ENCODE measurements at places on chromosomes 4 and X.

GRCh38 chr4:167183036-167183435, 51.3 kb downstream of the SPOCK3 start:
- DNase-seq = no peak

DNA sequence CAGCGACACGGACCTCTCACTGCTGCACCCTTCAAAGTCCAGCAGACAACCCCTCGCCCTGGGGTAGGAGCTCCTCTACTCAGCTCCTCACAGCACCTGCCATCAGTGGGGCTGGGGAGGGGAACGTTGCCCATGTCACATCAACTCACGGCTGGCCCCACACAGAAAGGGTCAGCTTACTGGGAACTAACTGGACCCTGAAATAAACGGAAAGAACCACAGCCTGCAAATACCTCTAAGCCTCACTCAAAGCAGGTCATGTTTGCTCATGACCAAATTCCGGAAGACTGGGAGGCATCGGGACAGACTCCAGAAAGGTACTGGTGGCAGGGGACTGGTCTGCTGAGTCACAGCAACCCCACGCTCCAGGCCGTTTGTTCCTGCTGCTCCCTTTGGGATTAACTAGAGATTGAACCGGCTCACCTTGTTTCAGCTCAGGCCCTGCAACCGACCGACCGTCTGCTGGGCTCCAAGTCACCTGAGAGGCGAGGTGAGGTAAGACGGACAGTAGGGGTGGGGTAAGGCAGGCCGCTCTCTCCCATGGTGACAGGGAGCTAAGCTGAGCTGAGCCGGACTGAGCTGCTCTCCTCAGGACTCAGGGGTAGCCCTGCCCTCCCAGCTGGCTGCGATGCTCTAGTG, 5.6 kb downstream of the G6PD start:
- DNase-seq = no peak

DNA sequence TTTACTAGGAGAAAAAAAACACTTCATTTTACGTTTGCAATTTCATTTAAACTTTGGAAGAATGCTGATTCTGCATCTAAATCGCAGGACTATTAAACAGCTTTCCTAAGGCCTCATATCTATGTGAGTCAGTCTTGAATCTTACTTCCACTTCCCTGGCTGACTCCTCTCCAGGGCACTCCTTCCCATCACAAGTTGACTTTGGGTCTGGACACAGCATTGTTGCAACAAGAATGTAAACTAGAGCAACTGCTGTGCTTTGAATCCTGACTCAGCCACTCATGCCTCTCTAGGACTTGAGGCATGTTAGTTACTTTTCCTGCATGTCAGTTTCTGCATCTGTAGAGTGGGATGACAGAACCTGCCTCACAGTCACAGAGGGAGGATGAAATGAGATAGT, 413.8 kb downstream of the FAT4 start:
- DNase-seq = no peak

GRCh38 chr4:8461616-8462015, 21.0 kb downstream of the TRMT44 start:
- DNase-seq = no peak

GRCh38 chr4:78459327-78459726, 92.2 kb upstream of the ANXA3 start:
- no peak for DNase-seq

DNA sequence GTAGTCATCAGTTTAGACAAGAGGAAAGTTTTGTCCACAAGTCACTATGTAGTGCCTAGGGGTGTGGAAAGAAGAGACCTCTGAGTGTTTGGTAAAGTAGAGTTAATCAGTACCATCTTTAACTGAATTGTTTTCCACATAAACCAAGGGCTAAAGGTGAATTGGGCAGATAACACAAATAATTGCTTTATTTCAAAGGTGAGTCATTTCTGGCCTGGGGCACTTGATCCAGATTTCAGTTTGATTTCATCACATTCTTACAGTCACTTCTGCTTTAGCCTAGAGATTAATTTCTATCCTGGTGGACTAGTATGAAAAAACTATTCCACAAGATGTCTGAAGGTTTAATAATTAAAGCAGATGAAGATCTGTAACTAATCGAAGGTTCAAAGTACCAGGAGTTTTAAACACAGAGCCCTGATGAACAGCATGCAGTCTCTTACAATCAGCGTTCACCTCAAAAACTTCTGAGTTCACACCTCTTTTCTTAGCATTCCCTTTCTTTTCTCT, 74.5 kb upstream of the BOD1L1 start:
- no peak for DNase-seq

GRCh38 chr4:3285558-3286334, 7.1 kb upstream of the RGS12 start:
- DNase-seq = no peak

- no peak for DNase-seq
These were observed 26.2 kb downstream of the ATXN3L start for GRCh38 chrX:13293700-13294099.

DNA sequence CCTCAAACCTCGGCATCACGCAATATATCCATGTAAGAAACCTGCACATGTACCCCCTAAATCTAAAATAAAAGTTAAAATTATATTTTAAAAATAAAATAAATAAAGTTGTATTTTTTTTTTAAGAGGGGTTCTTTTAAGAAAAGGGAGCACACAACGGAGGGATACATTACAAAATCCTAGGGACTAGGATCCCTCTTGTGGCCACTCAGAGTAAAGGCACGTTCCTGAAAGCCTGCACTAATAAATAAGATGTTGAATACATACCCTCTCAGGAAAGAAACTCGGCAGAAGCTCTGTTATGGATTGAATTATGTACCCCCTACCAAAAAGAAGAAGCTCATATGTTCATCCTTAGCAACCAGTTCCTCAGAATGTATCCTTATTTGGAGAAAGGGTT, 50.9 kb upstream of the PRDX4 start:
- DNase-seq = no peak

DNA sequence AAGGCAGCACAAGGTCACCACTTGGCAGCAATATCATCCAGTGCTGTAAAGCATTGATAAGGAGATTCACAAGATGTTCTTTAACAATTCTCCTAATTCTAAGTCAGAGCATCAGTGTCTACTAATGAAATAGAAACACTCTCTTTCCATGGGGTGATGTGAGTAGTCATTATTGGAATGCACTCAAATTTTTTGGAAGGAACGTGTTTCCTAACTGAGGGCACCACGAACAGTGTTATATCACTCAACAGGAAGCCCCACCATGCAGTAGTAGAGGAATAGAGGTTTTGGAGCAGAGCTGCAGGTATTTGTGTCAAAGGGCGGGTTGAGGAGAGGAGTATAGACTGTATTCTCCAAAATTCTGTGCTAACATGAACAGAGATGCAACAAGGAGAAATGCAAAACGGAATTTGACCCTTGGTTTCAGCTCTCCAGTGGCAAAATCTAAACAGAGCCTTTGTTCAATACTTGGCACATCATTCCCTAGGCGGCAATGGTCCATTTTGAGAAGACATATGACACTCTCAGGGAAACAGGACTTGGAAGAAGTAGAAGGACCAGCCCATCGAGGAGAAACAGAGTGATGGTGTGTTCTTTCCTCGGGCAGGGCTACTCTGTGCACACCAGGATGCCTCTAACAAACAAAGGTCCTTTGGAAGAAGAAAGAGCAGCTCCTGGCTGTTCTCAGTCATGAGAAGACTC, 98.9 kb downstream of the CPEB2 start:
- no peak for DNase-seq
